ENCODE measurements at places on chromosomes 11 and 22.

DNA sequence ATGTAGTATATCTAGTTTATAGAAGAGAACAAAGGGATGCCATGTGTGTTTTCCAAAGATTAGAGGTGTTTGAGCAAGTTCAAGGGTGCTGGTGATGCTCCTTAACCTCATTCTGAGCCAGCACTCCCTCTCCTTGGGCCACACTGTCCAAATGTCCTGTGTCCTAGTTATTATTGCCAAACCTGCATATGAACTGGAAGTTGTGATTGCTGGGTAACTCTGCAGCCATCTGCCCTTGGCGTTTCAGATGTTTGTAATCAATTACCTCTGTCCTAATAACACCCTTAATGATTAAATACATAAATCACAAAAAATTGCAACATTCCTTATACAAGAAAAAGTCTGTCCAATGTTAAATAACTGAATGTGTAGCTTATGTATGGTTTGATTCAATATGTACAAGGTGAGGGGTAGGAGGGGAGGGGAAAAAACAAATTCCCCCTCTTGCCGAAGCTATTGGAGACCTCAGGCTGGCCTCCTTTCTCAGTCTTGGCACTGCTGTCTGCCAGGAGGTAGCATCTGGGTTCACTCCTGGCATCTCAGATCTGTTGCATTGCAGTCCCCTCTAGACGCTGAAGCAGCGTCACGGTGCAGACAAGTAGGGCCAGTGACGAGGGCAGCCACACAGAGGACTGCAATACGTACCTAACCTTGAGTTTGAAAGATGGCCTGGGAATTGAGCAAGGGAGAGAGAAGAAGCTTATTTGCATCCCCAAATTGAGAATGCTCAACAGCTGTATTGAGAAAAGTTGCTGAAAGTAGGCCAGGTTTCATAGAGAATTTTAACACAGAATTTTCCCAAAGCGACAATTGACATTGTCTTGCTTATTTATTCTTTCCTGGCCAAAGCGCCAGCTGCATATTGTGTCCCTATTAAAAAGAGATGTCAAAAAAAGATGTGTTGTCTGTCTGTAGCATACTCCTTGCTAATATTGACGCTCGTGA is 89.6 kb upstream of the ARHGAP32 start:
- no peak for DNase-seq

GRCh38 chr11:79095424-79095823 is 345.4 kb downstream of the TENM4 start:
- no peak for DNase-seq

DNA sequence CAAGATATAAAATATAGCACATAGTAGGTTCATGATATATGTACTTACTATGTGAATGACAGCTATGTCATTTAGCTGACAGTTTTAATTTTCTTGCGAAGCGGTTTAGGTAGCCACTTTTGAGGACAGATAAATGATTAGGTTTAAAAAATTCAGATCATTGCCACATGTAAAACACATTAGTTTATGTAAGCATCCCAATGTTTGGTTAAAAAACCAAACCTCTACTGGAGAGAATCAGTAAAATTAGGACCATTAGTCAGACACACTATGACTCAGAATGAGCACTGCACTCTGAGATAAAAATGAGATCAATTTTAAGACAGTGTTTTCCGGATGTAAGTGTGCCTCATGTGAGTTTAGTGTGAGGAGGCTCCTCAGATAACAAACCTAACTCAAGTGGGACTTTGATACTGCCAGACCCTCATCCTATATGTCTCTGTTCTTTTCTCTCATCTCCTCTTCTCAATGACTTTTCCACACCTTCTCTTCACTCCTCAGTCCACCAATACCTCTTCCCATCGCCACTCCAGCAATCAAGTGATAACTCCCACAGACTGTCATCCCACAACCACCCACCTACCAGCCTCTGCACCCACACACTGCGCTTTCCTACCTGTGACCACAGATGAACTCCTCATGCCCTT is 6.8 kb upstream of the OR2AT4 start:
- DNase-seq: no peak

DNA sequence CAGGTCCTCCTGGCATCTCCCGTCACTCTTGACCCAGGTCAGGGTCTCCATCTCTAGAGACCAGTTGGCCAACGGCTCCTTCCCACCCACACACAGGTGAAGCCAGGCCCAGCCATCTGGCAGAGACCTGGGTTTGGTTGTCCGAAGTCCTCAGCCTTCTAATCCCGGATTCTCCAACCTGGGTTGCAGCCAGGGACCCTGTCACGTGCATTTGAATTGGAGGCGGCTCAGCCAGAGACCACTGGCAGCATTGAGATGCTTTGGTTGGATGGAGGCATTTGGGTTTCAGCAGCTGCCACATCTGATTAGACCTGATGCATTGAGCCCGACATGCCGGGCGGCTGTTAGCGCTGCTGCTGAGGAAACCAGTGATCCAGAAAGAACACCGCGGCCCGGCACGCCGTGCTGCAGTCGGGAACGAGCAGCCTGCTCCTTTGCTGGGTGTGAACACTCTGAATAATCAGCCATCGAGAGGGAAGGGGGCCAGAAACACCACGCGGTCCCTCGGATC is 163.2 kb downstream of the BRD1 start:
- no peak for DNase-seq

GRCh38 chr22:44160421-44160820 is 20.3 kb upstream of the PARVG start:
- no peak for DNase-seq

DNA sequence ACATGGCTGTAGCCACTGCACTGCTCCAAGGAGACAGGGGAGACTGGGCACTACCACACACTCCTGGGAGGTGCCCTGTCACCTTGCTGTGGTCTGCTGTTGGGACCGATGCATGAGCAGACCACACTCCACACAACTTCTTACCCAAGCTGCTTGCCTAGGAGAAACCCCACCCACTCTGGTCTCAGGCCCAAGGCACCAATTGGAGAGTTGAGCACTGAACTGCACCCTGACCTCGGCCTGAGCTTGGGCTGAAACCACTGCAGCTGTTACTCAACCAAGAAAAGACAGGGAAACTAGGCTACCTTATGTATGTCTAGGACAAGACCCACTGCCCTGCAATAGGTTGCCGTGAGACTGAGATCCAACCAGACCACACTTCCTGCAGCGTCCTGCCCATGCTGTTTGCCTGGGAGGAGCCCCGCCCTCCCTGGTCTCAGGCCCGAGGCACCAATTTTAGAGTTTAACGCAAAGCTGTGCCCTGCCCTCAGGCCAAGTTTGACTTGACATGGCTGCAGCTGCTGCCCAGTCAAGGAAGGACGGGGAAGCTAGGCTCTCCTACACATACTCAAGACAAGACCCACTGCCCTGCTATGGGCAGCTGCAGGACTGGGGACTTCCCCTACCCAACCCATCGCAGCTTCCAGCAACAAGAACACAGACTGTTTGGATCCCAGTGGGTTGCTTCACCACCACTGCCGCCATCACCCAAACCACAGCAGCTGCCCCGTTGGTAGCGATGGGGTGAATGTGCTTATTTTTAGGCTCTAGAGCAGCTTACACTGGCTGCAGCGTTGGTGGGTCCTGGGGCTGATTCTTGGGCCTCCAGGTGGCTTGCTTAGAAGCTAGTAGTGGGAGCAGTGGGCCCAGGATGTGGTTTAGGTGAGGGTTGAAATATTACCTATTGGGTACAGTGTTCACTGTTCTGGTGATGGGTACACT is 66.8 kb downstream of the BRD1 start:
- DNase-seq: no peak

- no peak for DNase-seq
Observed at GRCh38 chr11:79062814-79063762, 377.7 kb downstream of the TENM4 start.
